ENCODE measurements at places on chromosomes 7 and 10. TPM values are rescaled to one million over a fixed set of nuclear protein-coding genes. Genes with fewer than 3 reads are reported as not detected.

INMT gene
- not detected for polyA plus RNA-seq

ERVW-1 gene
- polyA plus RNA-seq = not detected

SNX8 gene
- 25.0 TPM for polyA plus RNA-seq

CDHR3 gene
- polyA plus RNA-seq = 2.1 TPM

EPHB6 gene
- 2.4 TPM for polyA plus RNA-seq

CPED1 gene
- polyA plus RNA-seq = not detected

HKDC1 gene
- not detected for polyA plus RNA-seq

NANOS1 gene
- polyA plus RNA-seq = 0.24 TPM

UPK3B gene
- not detected for polyA plus RNA-seq

HECW1 gene
- polyA plus RNA-seq = not detected

BTBD16 gene
- not detected for polyA plus RNA-seq

IDI2 gene
- 0.19 TPM for polyA plus RNA-seq

RBM20 gene
- polyA plus RNA-seq = not detected

AKR1C4 gene
- polyA plus RNA-seq = not detected

GARIN1A gene
- polyA plus RNA-seq = not detected

YAE1 gene
- polyA plus RNA-seq = 6.3 TPM

SPDYE11 gene
- 0.12 TPM for polyA plus RNA-seq

IRF5 gene
- 31.7 TPM for polyA plus RNA-seq

OR6B1 gene
- not detected for polyA plus RNA-seq

SBDS gene
- 47.3 TPM for polyA plus RNA-seq

SPDYE9 gene
- polyA plus RNA-seq = 0.12 TPM

TUBAL3 gene
- polyA plus RNA-seq = not detected

BRAF gene
- 5.4 TPM for polyA plus RNA-seq

PLXDC2 gene
- 5.1 TPM for polyA plus RNA-seq

NACAD gene
- 0.65 TPM for polyA plus RNA-seq

CCDC71L gene
- 4.6 TPM for polyA plus RNA-seq
